Dermis microvascular lymphatic vessel endothelial cell (primary cell): ENCODE measurements at places on chromosomes 1 and 21. TPM values are rescaled to one million over a fixed set of nuclear protein-coding genes. Genes with fewer than 3 reads are reported as not detected.

Gene DCST1
- not detected in 2 replicates for total RNA-seq

Gene EDN2
- total RNA-seq = not detected in 2 replicates

Gene SPRR2E
- not detected in 2 replicates for total RNA-seq

Gene ADGRL2
- total RNA-seq = 20.9 and 36.8 TPM in 2 replicates

Gene SLAMF9
- total RNA-seq = not detected in 2 replicates

Gene BMP8B
- 0.13 and 0.39 TPM in 2 replicates for total RNA-seq

Gene RHBG
- not detected in 2 replicates for total RNA-seq

Gene EPHA2
- 71.1 and 112 TPM in 2 replicates for total RNA-seq

Gene B3GALT2
- total RNA-seq = 1.5 and 3.7 TPM in 2 replicates

Gene GJA8
- not detected in 2 replicates for total RNA-seq

Gene WNT4
- total RNA-seq = 0.39 and 1.1 TPM in 2 replicates

Gene NUDC
- total RNA-seq = 16.9 and 18.3 TPM in 2 replicates

Gene TTC22
- not detected in 2 replicates for total RNA-seq

Gene CDCA8
- total RNA-seq = 3.0 and 8.1 TPM in 2 replicates

Gene DENND2C
- total RNA-seq = 4.0 and 6.4 TPM in 2 replicates

Gene PPIH
- 14.9 and 23.2 TPM in 2 replicates for total RNA-seq
